ENCODE measurements at places on chromosomes 16 and 17.

GRCh38 chr16:89808475-89808874 lies 8.0 kb downstream of the FANCA start:
- DNase-seq = no peak

DNA sequence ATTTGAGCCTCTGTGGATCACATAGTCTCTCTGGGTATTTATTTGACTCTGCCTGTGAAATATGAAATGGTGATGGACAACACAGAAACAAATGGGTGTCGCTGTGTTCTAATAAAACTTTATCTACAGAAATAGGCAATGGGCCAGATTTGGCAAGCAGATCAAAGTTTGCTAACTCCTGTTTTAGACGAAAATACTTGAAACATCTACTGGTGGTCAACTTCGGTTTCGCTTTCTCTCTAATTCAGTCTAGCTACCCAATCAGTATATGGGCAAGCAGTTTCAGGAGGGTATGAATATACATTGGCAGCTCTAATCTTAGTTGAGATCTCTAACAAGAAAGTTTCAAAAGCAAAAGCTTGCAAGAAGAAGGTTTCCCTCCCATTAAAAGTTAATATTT lies 60.1 kb upstream of the DYNLRB2 start:
- DNase-seq = no peak

DNA sequence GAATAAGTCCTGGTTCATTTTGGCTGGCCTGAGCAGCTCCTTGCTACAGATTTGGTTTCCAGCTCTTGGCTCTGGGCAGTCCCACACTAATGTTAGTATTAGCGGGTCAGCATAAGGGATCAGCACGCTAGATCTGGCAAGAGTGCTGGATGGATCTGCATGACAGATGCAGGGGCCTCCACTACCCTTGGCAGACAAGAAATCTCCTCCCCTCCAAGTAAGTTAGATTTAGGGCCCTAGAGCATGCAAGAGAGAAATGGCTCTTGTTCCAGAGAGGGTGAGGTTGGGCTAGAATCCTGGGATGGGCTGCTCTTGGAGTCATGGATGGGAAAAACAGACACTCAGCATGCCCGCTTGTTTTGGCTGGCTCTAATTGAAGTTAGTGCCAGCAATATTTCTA lies 414.3 kb downstream of the RBFOX1 start:
- DNase-seq = no peak

GRCh38 chr17:50684612-50685333 lies 22.9 kb downstream of the ANKRD40 start:
- no peak for DNase-seq

DNA sequence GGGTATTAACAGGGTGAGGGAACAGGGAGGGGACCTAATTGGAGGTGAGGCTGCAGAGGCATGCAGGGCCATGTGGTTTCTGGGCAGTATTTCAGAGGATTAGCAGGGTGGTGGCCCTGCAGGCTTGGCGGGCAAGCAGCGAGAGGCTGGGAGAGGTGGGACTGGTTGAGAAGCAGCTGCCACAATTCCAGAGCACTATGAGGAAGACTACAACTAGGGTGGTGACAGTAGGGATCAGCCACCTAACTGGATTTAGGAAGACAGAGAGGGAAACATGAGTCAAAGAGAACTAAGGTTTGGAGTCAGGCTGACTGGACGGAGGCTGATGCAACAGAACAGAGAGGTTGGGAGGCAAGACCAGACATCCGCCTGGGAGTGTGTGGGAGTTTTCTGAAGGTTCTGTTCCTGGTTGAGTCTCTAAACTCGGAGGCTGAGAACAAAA lies 12.3 kb downstream of the ALOXE3 start:
- no peak for DNase-seq

DNA sequence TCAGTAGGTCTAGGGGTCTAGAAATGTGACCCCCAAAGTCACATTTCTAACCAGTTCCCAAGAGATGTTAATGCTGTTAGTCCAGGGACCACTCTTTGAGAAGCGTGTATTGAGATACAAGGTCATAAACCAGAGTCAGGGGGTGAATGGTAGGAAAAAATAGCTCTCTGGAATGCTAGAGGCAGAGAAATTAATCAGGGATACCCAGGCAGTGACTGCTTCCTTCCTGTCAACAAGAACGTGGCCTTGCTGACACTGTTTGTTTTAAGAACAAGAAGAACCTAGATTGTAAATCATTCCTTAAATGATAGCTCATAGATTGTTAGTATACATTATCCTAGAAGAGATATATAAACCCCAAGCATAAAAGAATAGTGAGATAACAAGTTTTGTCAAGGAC lies 43.8 kb downstream of the PITPNM3 start:
- no peak for DNase-seq

- DNase-seq = no peak
Observed at GRCh38 chr17:36945959-36946725, 2.6 kb upstream of the AATF start.

DNA sequence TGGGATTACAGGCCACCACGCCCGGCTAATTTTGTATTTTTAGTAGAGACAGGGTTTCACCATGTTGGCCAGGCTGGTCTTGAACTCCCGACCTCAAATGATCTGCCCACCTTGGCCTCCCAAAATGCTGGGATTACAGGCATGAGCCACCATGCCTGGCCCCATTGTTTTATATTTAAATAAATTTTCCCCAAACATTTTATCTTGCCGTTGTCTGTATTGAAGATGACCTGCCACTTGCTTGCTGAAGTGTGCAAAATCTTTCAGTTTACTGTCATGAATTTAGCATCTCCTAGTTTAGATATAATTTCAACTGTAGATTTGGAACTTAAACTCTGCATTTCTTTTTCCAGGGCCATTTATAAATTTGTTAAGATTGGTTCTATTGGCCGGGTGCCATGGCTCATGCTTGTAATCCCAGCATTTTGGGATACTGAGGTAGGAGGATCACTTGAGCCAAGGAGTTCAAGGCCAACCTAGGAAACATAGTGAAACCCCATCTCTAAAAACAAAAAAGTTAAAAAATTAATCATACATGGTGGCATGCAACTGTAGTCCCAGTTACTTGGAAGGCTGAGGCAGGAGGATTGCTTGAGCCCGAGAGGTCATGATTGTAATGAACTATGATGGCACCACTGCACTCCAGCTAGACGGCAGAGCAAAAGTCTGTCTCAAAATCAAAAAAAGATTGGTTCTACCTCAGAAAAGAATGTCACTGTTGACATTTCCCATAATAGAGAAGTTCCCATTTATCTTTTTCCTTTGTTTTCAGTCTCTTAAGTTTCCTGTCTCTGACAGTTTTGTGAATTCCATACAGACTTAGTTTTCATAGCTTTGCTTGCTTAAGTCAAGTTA lies 84.4 kb downstream of the VMP1 start:
- no peak for DNase-seq

GRCh38 chr17:70185285-70185684 lies 16.0 kb downstream of the KCNJ2 start:
- no peak for DNase-seq

- no peak for DNase-seq
Observed at GRCh38 chr17:73224663-73225305, 31.9 kb downstream of the COG1 start.

GRCh38 chr17:67390006-67390645 lies 13.0 kb downstream of the PITPNC1 start:
- no peak for DNase-seq

- no peak for DNase-seq
Observed at GRCh38 chr16:78760611-78761010, 661.2 kb downstream of the WWOX start.

- no peak for DNase-seq
Observed at GRCh38 chr16:84446084-84446483, 58.4 kb downstream of the MEAK7 start.

Data from KG1 (cell line).